ENCODE measurements at places on chromosomes 2 and 18.

- no peak for DNase-seq
Measured at GRCh38 chr2:203690441-203691047, 15.9 kb upstream of the CD28 start.

- DNase-seq: peak; percentile 89
Measured at GRCh38 chr2:29700560-29700959, 220.8 kb downstream of the ALK start.

DNA sequence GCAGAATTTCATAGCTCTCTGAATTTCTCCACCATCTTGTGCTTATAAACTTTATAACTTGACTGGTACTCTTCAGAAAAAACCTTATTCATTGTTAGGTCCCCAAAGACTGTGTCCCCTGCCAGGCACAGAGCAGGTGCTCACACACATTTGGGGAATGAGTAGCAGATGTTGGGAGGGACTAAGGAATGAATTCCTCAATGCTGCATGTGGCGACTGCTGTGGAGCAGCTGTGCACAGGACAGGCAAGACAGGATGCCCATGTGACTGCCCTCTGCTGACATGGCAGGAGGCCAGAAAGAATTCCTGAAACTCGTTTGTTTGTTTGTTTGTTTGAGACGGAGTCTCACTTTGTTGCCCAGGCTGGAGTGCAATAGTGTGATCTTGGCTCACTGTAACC is 122.3 kb upstream of the ITGA6 start:
- DNase-seq: no peak

DNA sequence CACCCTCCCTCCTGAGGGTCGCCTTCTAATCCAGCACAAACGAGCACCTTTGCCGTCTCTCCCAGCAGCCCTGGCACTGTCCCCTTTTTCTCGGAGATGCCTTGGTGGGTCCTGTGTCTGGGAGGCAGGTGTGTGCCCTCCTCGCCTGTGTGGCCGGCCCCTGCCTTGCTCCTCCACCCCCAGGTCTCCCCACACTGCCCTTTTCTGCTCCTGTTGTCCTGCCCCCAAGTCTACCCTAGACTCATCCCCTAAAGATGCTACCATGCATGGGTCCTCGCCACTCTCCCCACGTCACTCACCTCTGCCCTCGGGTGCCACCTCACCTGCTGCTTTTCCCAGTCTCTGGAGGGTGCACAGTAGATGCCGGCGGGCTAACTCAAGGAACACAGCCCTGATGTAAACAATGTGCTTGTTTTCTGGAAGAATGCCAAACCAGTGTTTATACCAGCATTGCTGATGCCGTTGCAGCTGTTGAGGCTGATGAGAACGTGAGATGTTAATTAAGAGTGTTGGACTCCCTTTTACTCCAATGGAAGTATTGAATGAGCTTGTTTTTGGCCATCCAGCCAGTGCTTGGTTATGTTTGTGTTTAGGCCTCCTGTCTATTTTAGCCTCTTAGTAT is 223.1 kb downstream of the AGAP1 start:
- no peak for DNase-seq

- peak; percentile 45 for DNase-seq
Measured at GRCh38 chr18:23499291-23499781, 4.0 kb upstream of the RMC1 start.

DNA sequence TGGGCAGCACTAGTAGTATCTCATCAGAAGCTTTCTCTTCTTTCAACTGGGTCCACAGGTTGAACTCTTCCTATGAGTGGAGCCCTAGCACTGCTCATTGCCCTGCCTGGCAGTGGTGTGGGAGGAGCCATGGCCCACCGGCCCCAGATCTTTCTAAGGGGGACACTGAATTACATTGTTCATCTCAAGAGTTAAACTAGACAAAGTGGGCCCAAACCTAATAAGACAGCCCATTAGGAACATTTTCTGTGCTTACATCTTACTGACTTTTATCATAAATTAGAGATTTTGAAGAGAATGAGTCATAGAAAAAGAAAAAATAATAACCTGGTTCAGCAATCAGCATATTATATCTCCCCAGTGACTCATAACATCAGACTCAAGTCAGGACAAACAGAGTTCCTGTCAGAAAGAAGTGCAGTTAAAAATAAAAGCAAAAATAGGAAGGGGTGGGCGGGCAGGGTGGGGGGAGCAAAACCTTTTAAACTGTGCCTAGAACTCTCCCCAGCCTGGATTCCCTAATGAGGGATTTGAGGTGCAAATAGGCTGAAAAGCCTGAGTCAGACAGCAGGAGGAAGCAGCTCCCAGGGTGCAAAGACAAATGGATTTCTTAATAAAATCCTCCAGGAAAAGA is 161.6 kb upstream of the TRIB2 start:
- DNase-seq: peak; percentile 77

DNA sequence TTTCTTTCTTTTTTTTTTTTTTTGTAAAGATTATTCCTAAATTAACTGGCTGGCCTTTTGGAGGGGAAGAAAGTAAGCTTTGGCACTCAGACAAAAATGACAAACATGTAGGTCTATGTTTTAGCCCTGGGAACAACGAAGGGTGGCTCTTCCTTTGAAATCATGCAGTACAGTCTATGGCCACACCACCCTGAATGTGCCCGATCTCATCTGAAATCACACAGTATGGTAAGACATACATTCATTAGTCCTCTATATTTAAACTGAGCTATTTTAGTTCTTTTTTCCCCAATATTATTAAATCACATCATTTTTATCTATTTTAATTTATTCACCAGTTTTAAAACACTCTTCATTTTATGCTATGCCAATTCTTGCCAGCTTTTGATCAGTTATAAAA is 48.2 kb downstream of the PLA2R1 start:
- DNase-seq: no peak

- DNase-seq: no peak
Measured at GRCh38 chr18:79102886-79103285, 33.7 kb downstream of the ATP9B start.

- DNase-seq: no peak
Measured at GRCh38 chr2:135874777-135875365, 1.4 kb downstream of the MCM6 start.

DNA sequence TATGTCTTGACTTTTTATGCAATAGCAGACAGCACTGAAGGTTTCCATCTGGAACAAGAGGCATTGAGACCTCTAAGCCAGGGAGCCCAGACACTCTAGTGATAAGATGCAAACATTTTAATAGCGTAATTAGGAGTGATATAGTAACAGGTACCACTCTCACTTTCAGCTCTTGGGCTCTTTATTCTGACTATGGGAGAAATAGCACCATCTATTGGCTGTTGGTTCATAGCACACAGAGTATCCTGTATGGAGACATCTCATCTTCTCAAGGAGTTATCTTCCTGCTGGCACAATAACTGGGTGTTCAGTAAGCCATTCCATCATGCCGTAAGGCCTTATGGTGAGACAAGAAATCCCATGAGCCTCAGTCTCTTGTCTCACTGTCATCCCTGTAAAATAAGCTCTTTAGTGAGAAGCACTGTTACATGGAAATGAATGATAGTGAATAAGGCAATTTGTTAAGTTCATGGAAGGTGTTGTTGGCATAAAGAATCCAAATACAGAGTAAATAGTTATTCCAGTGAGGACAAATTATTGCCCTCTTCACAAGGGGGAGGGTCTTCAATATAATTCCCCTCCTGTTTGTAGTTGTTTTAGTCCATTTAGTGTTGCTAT is 48.3 kb downstream of the THUMPD2 start:
- DNase-seq: no peak

GRCh38 chr2:8376603-8377410 is 305.0 kb upstream of the ID2 start:
- DNase-seq: peak; percentile 52

GRCh38 chr2:101405351-101405899 is 18.1 kb upstream of the CREG2 start:
- DNase-seq: no peak

- DNase-seq: no peak
Measured at GRCh38 chr18:28705482-28705881, 528.6 kb upstream of the CDH2 start.

- DNase-seq: no peak
Measured at GRCh38 chr2:9467687-9468086, 6.7 kb upstream of the IAH1 start.

DNA sequence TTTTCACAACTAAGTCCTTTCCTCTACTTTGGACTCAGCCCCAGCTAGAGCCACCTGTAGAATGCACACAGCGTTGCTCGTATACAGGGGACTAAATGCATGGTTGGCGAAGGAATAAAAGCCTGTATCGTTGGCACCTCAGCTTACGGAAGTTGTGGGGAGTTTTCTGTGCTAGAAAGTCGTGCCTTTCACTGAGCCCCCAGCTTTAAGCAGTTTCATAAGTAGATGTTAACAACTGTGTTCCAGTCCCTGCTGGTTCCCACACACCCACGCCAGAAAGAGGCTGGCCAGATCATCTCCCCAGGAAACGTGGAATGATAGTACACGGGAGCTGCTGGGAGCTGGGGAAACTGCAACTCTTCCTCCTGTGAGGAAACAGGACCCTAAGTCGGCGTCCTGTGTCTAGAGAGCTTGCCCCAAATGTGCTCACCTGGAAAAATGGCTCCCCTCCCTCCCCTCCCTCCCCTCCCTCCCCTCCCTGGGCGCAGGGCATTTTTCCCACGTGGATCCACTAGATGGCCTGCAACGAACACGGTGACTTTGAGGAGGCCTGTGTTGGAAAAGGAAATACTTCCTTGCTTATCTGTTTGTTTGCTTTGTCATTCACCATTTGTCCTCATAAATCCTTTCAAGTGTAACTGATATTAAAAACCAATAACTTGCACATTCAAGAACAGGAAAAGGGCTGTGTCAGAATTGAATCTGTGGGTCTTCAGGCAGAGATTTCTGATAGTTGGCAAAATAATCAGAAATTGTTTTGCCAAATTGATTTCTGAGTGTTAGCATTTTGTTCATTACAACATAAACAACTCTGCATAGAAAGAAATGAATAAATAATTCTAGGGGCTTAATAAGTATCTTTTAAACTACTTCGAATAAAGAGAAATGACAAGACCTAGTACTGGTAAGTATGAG is 43.9 kb upstream of the RFX8 start:
- DNase-seq: peak; percentile 58

DNA sequence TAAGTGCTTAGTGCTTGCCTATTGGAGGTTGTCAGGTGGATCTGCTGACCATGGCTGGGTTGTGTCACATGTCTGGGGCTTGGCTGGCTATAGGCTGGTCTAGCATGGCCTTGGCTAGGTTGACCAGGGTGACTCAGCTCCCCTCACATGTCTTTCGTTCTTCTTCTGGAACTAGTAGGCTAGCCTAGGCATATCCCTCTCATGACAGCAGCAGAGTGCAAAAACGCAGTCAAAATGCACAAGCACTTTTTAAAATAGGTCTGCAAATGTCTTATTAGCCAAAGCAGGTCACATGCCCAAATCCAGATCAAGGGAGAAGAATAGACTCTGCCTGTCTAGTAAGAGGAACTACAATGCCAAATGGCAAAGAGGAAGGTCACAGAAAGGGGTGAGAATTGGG is 179.7 kb upstream of the ACVR2A start:
- no peak for DNase-seq

DNA sequence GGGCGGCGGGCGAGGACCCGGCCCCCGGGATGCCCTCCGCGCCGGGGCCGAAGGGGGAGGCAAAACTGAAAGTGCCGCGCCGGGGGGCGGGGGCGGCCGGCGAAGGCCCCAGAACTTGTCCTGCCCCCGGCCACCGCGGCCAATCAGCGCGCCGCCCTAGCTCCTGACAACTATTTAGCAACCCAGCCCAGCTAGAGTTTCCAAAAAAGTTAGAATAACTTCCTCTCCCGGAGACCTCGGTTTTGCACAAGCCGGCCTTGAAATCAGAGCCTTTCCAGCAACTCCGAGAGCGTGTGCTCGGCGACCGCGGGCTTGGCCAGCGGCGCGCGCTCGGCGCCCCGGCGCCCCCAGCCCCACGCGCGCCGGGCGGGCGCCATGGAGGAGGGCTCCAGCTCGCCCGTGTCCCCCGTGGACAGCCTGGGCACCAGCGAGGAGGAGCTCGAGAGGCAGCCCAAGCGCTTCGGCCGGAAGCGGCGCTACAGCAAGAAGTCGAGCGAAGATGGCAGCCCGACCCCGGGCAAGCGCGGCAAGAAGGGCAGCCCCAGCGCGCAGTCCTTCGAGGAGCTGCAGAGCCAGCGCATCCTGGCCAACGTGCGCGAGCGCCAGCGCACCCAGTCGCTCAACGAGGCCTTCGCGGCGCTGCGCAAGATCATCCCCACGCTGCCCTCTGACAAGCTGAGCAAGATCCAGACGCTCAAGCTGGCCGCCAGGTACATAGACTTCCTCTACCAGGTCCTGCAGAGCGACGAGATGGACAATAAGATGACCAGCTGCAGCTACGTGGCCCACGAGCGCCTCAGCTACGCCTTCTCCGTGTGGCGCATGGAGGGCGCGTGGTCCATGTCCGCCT is at the start of gene TWIST2:
TSS of gene TWIST2 (plus strand) at position 245 of the 850 bp plus-strand sequence. CDS start at position 376, 131 bp downstream.
- peak; percentile 98 for DNase-seq

DNA sequence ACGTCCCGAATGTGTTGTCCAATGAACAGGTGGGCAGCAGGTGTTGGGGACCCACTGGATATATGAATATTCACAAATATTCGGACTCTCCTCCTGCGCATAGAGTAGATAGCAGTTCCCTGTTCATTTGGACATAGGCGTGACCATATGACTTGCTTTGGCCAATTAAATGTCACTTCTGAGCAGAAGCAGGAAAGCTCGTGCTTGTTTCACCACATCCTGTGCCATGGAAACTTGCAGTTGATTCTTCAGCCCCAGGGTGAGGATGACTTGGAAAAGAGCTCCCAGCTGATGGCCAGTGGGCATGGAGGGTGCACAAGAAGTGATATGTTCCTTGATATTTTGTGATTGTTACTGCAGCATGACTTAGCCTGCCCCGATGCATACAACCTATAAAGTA is 52.6 kb downstream of the PTPRM start:
- peak; percentile 52 for DNase-seq

DNA sequence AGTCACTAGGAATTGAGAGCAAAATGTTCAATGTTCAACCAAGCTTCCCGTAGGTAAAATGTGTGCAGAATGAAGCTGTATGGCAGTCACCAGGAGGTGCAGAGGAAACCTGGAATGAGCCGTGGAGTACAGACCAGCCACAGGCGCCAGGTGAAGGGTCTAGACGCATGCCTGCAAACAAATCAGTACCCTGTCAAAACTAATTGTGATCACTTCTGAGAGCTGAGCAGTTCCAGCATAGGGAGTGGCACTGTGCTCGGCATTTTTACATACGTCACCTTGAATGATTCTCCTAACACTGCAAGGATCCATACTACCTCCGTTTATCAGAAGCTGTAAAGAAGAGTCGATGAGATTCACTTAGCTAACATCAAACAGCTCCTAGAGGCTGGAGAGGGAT is 346.1 kb upstream of the ID2 start:
- no peak for DNase-seq

DNA sequence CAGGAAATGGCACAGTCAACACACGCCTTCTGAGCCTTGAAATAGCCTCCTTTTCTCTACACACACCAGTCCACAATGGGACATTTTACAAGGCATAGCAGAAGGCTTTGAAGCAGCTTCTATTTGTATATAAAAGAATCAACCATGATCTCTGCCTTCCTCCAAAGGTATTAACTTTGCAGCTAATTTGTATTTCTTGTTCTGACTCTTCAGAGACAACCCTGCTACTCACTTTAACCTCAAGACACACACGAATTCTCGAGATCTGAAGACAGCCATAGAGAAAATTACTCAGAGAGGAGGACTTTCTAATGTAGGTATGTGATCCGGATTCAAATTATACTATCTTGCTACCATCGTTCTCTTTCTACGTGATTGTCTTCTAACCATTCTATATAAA is 104.6 kb downstream of the VIT start:
- no peak for DNase-seq
